ENCODE measurements at places on chromosomes 6 and 20.

GRCh38 chr6:125748406-125749172 is 843 bp upstream of the HEY2 start:
- DNase-seq, result peak; percentile 19

DNA sequence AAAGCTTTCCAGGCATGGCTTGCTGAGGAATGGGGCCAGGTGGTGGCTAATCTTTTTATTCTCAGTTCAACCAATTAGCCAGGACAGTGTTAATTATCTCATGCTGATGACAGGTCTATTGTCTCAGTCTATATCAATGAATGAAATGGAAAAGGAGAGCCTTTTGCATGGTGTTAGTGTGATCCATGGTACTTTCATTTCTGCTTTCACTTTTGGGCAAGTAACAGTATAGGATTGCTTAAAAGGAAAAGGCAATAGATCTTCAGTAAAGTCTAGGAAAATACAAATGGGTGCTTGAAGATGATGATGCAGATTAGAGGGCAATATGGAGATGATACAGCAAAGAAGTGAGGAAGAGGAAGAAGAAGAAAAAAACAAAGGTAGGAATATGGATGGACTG is 430.3 kb downstream of the TFAP2A start:
- DNase-seq, result no peak

- peak; percentile 41 for DNase-seq
Observed at GRCh38 chr6:17867880-17868279, 119.6 kb downstream of the KIF13A start.

- DNase-seq, result no peak
Observed at GRCh38 chr6:150435832-150436231, 67.0 kb downstream of the IYD start.

GRCh38 chr6:14501240-14501639 is 383.7 kb downstream of the CD83 start:
- DNase-seq, result no peak

DNA sequence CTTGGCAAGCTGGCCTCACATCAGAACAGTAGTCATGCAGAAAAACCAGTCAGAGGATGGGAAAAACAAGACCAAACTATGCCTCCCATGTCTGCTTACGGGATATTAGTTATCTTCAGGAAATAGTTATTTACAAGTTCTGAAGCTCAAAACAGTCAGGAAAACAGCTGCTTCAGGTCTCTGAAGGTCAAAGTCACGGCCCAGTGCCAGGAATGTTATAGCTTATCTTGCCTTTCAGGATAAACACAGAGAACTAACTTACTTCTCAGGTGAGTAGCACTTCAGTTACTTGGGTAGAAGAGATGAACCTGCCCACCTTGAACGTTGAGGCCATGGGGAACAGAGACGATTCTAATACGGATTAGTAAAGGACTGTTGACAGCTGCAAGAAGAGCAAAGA is 310.7 kb downstream of the KIF16B start:
- no peak for DNase-seq

- no peak for DNase-seq
Observed at GRCh38 chr20:23260181-23260840, 90.3 kb upstream of the NXT1 start.

GRCh38 chr6:70180901-70181599 is 121.8 kb downstream of the COL9A1 start:
- DNase-seq, result no peak

DNA sequence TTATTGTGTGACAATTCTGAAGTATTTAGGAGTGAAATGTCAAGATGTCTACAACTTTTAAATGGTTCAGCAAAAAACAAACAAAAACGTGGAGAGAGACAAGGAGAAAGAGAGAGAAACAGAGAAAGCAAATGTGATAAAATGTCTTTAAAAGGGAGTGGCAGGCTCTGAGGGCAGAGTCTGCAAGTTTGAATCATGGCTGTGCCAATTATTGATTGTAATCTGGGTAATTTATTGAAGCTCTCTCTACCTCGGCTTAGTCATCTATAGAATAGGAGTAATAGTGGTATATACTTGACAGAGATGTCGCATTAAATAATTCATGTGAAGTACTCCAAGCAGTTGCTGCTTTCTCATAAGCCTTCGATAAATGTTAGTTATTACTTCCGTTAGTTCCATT is 61.3 kb upstream of the ARID1B start:
- no peak for DNase-seq

- no peak for DNase-seq
Observed at GRCh38 chr6:84739866-84740208, 24.6 kb downstream of the TBX18 start.

DNA sequence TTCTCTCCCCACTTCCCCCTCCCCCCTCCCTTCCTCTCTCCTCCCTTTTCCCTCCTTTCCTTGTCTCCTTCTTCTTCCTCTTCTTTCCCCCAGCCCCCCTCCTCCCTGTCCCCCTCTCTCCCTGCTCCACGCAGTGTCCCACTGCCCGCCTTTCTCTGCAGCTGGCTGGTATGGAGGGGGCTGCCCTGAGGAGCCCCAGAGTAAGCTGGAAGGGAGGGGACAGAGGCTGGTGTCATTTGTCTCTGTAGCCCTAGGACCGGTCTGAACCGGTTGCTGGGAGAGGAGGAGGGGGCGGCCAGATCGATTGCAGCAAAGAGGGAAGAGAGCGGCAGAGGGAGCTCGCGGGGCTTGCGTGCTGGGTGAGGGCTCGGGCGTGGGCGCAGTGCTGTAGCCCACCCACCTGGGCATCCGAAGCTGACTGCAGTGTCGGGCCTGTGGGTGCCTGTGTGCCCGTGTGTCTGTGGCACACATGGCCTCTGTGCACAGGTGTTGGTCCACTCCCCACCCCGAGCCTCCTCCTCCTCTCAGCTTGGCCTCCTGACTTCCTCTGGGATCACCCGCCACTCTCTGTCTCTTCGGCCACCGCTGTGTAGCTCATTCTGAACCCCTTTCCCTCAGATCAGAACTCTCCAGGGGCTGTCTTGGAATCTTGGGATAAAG is 50.6 kb downstream of the SRC start:
- DNase-seq, result no peak

- DNase-seq, result no peak
Observed at GRCh38 chr6:47207261-47207660, 102.4 kb downstream of the TNFRSF21 start.

DNA sequence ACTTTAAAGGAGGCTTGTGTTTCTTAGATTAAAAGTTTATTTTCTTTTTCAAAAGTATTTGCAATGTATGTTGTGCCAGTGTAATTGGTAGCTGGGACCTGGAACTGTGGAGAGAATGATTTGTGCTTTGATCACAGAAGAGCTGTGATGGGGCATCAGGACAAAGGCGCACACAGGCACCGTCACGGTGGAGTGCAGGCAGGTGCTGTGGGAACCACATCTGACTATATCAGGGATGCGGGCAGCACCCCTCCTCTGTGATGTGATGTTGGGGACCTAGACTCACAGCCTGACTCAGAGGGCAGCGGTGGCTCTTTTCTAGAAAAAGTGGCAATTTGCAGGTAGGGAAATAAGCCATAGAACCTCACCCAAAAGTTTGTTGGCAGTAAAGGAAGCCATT is 34.5 kb downstream of the SYTL3 start:
- no peak for DNase-seq

DNA sequence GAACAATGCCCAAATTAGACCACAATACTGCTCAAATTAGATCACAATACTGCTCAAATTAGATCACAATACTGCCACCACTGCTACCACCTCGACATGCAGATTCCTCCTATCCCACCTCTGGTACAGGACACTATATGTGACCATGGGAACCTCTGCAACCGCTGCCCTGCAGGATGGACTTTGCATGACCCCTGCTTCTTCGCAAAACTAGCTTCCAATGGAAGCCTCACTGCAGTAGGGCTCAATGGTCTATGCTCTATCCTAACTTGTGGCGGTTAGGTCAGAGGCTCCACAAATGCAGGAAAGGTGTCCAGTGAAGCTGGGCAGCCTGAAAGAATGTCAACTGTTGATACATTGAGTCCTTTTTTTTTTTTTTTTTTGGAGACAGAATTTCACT is 7.8 kb upstream of the TXNDC5 start:
- DNase-seq, result no peak

GRCh38 chr6:135990439-135990838 is 138.9 kb downstream of the PDE7B start:
- no peak for DNase-seq

GRCh38 chr6:36386495-36387439 is 702 bp downstream of the ETV7 start:
- peak; percentile 71 for DNase-seq

DNA sequence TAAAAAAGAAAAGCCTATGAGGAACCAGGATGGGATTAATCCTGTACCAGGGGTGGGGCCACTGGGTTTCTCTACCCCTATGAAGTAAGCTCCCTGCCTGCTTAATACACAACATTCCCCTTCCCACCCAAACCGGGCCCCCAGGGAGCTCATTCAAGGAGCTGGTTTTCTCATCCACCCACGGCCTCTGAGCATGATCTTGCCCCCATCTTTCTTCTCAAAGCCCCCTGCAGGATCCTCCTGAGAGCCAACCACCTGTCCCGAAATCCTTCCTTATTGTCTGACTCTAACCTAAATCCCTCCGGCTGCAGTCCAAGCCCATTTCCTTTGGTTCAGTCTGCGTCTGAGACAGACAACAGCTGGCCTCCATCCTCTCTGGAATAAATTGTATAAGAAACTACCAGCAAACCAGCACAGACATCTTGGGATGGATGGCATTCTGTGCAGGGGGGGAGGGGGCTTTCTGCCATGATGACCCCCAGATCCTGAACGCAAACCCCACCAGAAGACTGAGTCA is 21.0 kb downstream of the KCNK5 start:
- no peak for DNase-seq

DNA sequence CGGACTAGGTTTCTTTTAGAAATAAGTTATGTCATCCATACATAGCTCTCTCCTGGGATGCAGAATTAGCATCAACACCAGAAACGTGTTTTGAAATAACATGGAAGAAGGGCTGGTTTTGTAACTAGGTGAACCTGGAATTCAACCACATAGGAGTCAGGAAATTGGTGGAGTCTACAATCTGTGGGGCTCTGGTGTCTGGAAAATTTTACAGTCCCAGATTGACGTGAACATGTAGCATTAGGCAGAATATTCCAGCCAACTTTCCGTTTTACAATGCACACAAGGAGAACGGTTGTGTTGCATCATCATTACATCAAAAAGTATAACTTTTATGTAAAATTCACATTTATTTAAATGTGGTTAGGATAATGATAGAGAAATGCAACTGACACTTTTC is 1.9 kb downstream of the KCNQ5 start:
- DNase-seq, result no peak

All from AG08396 (cell line).